M059J (cell line): ENCODE measurements at places on chromosomes 7 and 10.

DNA sequence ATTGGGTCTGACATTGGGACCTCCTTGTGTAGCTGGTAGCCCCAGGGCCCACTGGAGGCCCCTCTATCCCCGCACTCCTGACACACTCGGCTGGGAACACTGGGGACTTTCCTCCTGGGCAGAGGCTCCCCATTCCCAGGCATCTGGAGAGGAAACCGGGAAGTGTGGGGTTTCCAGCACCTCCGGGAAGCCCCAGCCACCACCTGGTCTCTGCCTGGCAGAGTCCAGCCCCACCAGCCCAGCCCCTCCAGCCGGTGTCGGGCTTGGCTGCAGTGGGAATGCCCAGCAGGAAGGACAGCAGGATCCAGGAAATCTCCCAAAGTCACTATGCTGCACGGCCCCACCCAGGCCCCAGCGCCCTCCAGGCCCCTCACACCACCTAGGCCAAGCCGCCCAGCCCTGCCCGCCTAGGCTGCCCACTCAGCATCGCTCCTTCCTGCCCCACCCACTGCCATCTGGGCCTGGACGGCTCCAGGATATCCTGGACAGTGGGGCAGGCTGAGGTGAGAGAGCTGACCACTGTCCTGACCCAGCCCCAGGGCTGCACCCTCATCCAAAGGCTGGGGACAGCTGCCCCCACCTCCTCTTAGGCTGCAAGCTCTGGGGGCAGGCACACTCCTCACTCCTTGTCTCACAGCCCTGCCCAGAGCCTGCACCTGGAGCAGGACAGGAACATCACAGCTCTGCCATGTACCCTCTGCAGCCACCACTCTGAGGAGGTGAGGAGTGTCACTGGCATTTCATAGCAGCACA is 11.8 kb downstream of the RASGEF1A start:
- DNase-seq, result no peak

DNA sequence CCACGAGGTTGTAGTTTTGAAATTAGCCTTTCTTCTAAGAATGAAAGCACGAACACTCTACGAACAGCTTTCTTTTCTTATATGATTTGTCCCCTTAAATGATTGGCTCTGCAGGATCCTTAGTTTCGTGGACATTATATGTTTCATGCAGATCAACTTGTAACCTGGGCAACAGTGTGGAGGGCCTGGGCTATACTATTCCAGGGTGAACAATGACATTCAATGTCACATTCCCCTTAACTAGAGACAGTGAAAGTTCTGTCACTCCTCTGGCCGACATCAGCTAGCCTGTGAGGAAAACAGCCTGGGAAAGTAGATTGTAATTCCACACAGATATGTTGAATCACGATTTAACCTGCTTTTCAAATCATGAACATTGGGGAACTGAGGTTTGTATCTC is 23.4 kb downstream of the TAS2R16 start:
- no peak for DNase-seq

- DNase-seq, result peak; percentile 38
Measured at GRCh38 chr10:114631666-114632417, 26.2 kb downstream of the ABLIM1 start.

DNA sequence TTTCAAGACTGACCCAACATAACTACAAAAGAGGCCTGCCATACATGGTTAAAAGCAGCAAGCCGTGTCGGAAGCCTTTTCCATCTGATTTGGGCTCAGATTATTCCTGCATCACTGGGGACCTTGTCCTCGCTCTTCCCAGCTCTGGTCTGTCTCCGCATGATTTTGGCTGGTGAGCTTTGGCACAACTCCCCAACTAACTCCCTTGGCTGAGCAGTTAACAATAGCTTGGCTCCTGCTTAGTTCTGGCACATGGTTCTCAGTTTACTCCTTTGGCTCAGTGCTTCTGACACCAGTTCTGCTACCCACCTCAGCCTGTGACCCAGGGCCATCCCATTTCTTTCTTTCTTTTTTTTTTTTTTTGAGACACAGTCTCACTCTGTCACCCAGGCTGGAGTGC is 17.0 kb downstream of the AGK start:
- no peak for DNase-seq

DNA sequence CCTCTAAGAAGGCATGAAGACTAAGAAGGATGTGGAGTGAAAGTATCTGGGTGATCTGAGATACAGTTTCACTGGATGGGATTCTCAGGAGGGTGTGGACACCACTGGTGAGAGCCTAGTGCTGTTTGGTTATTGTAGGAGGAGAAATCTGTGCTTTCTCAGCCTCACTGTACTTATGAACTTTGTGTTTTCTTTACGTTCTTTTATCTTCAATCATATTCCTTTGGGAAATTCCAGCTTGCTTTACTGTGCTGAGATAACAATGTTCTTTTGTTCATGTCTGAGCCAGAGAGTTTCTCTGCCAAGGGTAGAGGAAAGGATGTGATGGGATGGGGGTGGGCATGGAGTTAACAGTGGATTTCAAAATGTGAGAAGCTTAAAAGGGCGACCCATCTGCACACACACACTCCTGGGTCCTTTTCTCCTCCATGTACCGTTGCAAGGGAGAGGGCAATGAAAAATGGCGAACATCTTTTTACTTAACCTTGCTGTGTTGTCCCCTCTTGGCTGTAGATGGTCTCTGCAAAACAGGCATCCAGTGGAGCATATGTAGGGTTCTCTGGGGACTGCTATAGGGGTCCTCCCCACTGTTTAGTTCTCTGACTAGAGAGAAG is 25.0 kb upstream of the TAX1BP1 start:
- DNase-seq, result no peak
